ENCODE measurements at places on chromosomes 6 and 20.

GRCh38 chr20:31602779-31603441, 2.2 kb upstream of the ID1 start:
- no peak for DNase-seq

DNA sequence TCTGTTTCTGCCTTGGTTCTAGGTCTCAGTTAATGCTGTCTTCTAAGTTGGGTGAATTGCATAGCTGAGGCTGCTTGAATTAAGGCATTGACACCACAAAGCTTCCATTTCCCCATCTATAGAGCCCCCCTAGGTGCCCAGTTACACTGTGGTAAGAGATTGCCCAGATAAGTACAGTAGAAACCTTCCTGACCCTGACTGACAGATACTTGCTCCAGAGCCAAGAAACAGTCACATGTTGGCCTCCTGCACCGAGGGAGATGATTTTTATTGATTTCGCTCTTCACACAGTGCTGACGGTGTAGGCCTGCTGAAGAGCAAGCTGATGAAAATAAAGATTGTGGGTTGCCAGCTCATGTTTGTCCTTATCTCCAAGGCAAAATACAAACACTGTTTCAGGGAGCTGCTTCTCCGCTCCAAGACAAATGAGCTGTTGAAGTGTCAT, 67.9 kb downstream of the TRMT11 start:
- no peak for DNase-seq

GRCh38 chr6:108193131-108193530, 27.3 kb downstream of the NR2E1 start:
- DNase-seq: no peak

GRCh38 chr20:60586269-60587050, 628.2 kb downstream of the CDH26 start:
- DNase-seq: no peak

DNA sequence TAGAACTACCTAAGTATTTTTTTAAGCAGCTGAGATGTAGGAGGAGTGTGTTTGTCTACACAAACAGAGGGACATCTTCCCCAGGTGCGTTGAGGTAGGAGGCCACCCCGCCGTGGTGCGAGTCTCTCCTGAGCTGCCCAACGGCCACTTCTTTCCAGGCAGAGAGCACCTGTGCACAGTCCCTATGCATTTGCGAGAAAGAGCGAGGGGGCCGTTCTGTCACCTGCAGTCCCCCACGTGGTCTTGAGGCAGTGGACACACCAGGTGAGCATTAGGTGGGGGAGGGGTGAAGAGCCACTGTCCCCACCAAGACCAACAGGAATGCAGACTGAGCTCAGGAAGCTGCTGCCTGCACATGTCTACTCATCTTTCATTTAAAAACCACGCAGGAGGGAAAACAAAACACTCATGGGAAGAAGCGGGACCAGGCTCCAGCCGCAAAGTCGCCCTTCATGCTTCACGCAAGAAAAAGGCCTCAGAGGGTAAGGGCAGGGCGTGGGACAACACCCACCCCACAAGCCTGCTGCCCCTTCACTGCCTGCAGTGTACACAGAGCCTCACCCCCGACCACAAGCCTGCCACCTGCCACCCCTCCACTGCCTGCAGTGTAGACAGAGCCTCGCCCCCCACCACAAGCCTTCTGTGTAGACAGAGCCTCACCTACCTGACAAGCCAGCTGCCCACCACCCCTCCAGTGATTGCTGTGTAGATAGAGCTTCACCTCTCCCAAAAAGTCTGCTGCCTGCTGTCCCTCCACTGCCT, 142.0 kb downstream of the DLL1 start:
- no peak for DNase-seq

DNA sequence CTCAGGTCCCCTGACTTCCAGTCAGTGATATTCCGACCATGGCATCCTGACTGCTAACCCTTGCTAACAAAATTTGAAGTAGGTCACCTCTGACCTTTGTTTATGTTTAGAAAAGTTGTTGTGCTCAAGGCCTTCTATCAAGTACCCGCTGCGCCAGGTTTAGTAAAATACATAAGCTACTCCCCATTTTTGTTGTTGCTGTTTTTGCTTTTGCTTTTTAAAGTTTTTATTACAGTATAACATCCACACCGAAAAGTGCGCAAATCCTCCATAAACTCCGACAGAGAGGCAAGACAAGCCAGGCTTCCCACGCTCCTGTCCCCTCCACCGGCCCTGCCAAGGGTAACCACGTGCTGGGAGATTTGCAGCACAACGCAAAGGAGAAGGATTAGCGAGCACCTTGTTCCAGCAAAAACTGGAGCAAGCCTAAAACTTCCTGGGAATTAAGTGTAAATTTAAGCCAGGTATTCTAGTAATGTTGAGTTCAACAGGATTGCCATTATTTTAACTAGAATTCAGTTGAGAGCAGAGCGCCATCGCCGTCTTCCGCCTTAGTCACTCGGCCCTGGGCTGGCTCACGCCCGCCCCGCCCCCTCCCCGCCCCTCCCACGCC, 17.8 kb upstream of the HMGN4 start:
- peak; percentile 46 for DNase-seq

GRCh38 chr6:68296126-68296525, 339.0 kb upstream of the ADGRB3 start:
- DNase-seq: no peak

DNA sequence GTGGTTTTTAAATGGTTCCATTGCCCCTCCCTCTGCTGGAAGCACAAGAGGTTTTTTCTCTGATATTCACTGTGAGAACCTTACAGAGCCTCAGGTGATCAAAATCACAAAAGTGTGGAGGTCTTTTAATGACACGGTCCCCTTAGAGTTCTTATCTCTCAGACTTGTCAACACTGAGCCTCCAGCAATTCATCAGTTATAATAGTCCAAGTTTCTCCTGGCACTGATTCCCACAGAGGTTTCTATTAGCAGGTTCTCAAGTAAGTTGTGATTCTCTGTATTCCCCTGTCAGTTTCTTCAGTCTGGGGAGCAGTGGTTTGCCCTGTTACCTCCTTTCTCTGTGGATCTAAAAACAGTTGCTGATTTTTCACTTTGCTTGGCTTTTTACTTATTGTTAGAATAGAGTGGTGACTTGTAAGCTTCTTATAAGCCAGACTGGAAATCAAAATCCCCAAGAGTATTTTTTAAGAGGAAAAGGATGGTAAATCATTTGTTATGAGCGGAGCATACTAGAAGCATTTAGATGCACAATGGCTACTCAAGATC, 157.4 kb upstream of the BMP5 start:
- DNase-seq: no peak

GRCh38 chr20:32296819-32297420, 19.5 kb downstream of the KIF3B start:
- no peak for DNase-seq

DNA sequence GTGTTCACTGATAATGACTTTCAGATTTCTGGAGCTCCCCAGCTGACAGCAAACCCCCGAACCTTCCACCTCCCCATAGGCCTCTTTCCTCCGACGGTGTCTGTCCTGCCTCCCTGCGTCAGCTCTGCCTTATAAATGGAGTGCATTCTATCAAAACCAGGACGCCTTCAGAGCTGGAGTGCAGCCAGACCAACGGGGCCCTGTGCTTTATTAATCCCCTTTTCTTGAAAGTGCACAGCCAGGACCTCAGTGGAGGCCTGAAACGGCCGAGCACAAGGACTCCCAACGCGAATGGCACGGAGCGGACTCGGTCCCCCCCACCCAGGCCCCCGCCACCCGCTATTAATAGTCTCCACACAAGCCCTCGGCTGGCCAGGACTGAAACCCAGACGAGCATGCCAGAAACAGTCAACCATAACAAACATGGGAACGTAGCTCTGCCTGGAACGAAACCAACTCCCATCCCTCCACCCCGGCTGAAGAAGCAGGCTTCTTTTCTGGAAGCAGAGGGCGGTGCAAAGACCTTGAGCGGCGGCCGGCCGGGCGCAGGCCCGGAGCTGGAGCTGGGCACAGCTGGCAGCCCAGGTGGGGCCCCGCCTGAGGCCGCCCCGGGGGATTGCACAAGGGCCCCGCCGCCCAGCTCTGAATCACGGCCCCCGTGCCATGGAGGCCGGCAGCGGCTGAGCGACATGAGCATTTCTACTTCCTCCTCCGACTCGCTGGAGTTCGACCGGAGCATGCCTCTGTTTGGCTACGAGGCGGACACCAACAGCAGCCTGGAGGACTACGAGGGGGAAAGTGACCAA, 42.3 kb upstream of the NAA20 start:
- DNase-seq: no peak

GRCh38 chr6:14985366-14985765, 260.5 kb upstream of the JARID2 start:
- no peak for DNase-seq

DNA sequence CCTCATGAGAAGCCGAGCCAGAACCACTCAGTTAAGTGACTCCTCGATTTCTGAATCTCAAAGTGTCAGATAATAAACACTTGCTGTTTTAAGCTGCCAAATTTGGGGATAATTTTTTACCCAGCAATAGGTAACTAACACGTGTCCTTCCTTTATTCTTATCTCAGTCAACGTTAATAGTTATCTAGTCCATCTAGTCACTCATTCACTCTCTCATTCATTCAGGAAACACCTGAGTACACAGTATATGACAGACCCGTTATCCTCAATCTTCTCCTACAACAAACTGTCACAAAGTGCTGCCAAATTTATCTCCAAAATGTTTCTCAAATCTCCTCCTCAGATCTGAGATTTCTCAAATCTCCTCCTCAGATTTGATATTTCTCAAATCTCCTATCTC, 13.1 kb downstream of the FAM184A start:
- no peak for DNase-seq

GRCh38 chr20:49658508-49658907, 55.2 kb downstream of the B4GALT5 start:
- no peak for DNase-seq

- no peak for DNase-seq
Measured at GRCh38 chr20:56391596-56392131, 351 bp downstream of the AURKA start.

- DNase-seq: no peak
Measured at GRCh38 chr20:61487346-61487996, 235.4 kb downstream of the CDH4 start.

- DNase-seq: no peak
Measured at GRCh38 chr20:49751397-49751736, 37.7 kb upstream of the B4GALT5 start.

- DNase-seq: no peak
Measured at GRCh38 chr6:98823428-98824161, 10.8 kb upstream of the POU3F2 start.

GRCh38 chr6:165059032-165059431, 250.4 kb downstream of the C6orf118 start:
- no peak for DNase-seq

GRCh38 chr6:129575378-129576118, 134.4 kb downstream of the ARHGAP18 start:
- DNase-seq: peak; percentile 17

DNA sequence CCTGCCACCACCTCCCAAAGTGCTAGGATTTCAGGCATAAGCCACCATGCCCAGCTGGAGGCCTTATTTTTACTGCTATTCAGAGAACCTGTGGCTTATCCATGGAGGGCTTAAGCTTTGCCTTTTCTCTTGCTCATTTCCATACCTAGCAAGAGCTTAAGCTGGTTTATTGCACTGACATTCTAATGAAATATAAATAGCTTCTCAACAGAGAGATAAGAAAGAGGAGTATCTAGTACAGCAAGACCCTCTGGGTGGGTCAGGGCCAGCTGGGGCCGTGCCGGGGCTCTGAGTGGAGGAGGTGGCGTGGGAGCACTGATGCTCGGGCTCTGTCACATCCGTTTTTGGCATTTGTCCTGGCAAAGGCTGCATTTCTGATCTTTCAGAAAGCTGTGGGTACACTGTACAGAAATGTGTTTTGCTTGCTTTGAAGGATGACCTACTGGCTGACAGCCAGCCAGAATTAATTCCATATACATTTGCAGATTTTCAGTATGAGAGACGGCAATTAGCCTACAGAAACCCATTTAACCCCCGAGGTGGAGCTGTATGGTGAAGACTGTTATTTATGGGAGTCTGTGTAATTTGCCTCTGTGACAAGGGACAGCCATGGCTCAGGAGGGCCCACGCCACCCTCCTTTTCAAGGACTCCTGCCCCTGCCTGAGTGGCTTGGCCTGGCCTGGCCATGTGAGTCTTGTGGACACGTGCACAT, 181.6 kb upstream of the AKAP12 start:
- DNase-seq: no peak

- DNase-seq: peak; percentile 1
Measured at GRCh38 chr6:22466665-22467245, 102.6 kb upstream of the HDGFL1 start.

GRCh38 chr20:25269057-25269832, 21.4 kb downstream of the PYGB start:
- no peak for DNase-seq

GRCh38 chr6:133244519-133244918, 3.4 kb downstream of the EYA4 start:
- no peak for DNase-seq

DNA sequence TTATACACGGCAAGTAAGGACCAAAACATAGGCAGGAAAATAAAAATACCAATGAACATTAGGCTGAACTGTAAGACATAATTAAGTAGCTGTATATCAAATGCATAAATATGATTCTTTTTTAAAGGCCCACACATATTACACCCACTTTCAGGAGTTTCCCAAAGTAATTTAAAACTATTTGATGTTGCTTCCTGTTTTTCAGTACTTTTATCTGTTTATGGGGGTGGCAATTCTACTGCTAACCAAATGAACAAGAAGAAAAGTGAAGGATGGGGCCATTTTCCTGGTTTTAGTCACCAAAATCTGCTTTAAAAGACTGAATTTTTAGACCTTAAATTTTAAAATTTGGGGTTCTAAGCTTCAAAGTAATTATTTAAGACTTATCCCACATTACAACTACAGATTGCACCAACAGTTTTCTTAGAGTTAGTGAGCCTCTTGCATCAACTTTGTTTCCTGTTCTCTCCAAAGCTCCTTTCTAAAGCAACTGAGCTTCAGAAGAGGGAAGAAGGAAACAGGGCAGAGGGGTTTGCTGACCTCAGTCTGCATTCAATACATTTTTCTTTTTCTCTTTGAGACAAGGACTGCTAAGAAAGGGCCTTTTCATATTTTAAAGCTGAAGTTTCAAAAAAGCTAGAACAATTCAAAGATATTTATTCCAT, 191.0 kb downstream of the BACH2 start:
- no peak for DNase-seq

GRCh38 chr20:36271639-36272546, 34.2 kb upstream of the DLGAP4 start:
- DNase-seq: no peak

- peak; percentile 20 for DNase-seq
Measured at GRCh38 chr20:56171087-56172012, 77.2 kb upstream of the MC3R start.

- no peak for DNase-seq
Measured at GRCh38 chr6:155383913-155384312, 69.6 kb upstream of the TFB1M start.

- DNase-seq: no peak
Measured at GRCh38 chr6:168516944-168517741, 76.2 kb downstream of the SMOC2 start.

- no peak for DNase-seq
Measured at GRCh38 chr20:47117773-47118172, 223.1 kb downstream of the EYA2 start.

GRCh38 chr20:63703976-63704748, 3.6 kb downstream of the ARFRP1 start:
- no peak for DNase-seq

GRCh38 chr6:158841358-158841757, 22.2 kb upstream of the EZR start:
- no peak for DNase-seq

Data from HuH-7 (cell line).